ENCODE measurements at places on chromosomes 4 and X.

DNA sequence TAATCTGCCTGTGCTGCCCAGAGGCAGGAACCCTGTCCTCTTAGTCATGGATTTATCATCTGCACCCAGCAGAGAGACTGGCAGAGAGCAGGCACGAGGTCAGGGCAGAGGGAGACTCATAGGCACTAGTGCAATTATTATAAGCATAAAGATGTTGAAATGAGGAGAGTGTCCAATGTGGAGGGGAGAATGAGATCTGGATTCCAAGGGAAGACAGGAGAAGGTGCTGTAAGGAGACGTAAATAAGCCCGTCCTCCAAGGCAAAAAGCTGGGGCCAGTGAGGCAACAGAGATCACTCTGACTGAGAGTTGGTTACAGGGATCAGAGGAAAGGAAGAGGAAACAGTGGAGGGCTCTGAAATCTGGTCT is 406.2 kb downstream of the MAPK10 start:
- no peak for DNase-seq

- no peak for DNase-seq
Observed at GRCh38 chr4:175090116-175090515, 172.0 kb downstream of the ADAM29 start.

- DNase-seq = no peak
Observed at GRCh38 chrX:123322536-123322935, 138.5 kb downstream of the GRIA3 start.

DNA sequence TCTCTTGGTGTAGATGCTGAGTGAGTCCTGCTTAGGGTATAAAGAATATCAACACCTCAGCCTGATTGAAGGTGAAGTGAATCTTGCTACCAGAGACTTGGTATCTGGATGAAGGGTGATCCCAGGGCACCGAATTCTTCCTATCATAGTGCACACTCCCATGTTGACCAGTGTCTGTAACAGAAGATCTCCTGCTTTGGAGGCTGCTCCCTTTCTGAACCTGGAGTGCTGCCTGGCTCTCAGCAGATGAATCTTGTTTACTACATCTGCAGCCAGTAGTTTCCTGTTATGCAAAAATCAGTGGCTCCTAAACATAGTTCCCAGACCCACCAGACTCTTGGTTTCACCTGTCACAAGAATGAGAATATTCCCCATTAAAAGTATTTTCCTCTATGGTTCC is 191.7 kb upstream of the GK2 start:
- no peak for DNase-seq

- DNase-seq = no peak
Observed at GRCh38 chr4:57865264-57865663, 755.1 kb upstream of the IGFBP7 start.

- DNase-seq = no peak
Observed at GRCh38 chr4:109574931-109575804, 15.1 kb downstream of the MCUB start.

GRCh38 chr4:143771269-143771668 is 70.8 kb upstream of the FREM3 start:
- no peak for DNase-seq

GRCh38 chr4:181289198-181289597 is 954.0 kb upstream of the TENM3 start:
- DNase-seq = no peak

DNA sequence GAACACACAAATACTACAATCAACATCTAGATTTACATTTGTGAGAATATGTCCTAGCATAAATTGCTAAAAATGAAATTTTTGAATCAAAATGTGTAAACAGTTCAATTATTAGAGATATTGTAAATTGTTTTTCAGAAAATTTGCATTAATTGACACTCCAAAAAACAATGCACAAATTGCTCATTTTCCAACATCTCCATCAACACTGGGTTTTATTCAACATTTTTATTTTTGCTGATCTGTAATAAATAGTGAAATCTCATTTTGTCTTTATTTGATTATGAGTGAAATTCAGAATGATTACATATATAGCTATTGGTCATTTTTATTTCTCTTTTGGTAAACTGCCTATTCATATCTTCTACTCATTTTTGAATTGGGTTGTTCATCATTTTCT is 120.0 kb upstream of the GRIA3 start:
- DNase-seq = no peak

DNA sequence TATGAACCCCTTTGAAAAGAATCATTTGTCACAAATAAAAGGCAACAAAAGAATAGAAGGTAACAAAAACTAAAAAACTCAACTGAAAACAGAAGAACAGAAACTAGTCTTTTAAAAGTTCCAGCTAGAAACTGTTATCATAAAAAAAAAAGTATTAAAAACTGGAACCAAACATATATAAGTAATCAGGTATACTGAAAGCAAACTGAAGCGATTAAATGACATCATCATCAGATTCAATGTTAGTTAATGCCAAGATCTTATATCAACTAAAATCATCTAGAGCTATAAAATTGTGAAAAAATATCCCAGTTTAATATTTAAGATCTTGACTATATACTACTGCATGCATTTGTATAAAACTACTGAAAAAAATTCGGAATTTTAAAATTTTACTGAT is 36.0 kb downstream of the CENPE start:
- DNase-seq = no peak

Data from NCI-H1048 (cell line).